ENCODE measurements at places on chromosomes 2 and 18.
A peak's percentile ranks its signal among the peaks of the same experiment; 100 is the strongest.

DNA sequence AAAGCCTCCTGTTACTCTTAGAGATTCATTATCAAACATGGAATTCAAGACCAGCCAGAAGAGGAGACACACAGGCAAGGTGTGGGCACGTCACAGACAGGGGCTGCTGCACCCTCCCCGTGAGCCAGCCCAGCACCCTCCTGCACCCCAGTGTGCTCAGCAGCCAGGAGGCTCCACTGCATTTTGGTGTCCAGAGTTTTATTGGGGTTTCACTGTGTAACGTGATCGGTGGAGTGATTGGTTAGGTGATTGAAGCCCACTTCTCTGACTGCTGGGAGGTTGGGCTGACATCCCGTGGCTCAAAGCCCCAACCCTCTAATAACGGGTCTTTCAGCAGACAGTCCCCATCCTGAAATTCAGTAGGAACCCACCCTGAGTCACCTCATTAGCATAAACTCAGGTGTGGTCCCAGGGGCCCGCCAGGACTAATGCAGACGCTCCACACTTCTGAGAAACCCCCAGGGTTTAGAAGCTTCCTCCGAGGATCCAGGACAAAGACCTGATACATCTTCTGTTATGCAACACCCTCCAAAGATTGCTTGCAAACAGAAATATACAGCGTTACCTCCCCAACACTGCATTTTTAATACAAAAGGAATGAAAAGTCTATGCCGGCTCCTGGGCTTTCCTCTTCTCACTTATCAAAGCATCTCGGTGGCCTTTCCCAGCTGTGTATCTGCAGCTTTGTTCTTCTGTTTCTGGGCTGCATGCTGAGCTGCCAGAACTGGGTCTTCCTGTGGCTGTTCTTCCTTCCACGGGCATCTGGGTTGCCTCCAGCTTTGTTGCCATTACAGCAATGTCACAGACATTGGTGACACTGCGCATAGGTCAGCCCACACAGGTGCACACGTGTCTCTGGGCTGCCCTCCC, 43.7 kb upstream of the SNED1 start:
- peak; percentile 34 for DNase-seq

DNA sequence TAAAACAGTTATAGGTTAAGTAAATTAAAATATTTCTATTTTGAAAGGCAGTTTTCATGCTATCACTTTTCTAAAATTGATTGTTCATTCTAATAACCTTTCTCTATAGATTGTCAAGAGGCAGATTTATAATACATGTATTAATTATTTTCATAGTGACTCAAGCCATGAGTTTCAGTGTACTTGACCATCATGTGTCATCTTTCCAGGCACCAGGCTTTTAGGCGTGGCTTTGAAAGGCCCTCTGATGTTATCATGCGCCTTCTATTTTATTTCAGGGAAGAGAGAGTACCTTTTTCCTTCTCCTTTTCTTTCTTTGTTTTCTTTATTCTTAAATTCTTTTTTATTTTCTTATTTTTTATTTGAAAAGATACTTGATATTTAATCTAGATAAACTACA, 128.3 kb upstream of the ETAA1 start:
- no peak for DNase-seq

GRCh38 chr2:132581991-132582738, 87.8 kb downstream of the LYPD1 start:
- DNase-seq = no peak

DNA sequence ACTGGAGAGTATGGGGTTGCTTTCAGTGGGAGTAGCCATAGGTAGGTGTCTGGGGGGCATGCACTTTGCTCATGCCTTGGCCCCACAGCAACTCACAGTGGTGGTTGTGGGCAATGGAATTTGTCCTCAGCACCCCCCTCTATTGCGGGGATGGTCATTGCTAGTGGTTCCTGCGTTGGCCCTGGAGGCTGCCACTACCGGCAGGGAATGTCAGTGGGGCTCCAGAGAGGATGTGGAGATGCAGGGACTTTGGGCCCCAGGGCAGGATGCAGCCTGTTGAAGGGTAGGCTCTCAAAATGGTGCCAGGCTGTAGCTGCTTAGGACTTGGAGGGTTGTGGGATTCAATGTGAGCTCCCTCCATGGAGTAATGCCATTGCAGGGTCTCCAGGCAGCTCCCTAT, 125.0 kb downstream of the XRCC5 start:
- no peak for DNase-seq

DNA sequence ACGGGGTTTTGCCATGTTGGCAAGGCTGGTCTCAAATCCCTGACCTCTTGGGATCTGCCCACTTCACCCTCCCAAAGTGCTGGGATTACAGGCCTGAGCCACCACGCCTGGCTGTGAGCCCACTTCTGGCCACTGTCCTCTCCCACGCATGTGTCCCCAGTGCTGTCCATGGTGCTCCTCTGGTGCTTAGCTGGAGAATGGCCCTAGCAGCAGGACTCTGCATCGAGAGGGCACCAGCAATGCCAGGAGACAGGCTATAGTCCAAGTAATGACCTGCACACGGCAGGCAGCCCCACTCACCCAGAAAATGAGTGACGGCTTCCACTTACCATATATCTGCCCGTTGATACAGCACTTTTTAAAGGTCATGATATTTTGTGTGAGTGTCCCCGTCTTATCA, 66.3 kb upstream of the NARS1 start:
- no peak for DNase-seq

GRCh38 chr2:67571785-67572718, 174.9 kb downstream of the ETAA1 start:
- DNase-seq = no peak

- no peak for DNase-seq
Measured at GRCh38 chr2:191169456-191170300, 18.9 kb upstream of the STAT4 start.

- DNase-seq = no peak
Measured at GRCh38 chr18:43181711-43182110, 66.2 kb upstream of the RIT2 start.

- DNase-seq = no peak
Measured at GRCh38 chr2:237624565-237624964, 2.8 kb upstream of the LRRFIP1 start.

DNA sequence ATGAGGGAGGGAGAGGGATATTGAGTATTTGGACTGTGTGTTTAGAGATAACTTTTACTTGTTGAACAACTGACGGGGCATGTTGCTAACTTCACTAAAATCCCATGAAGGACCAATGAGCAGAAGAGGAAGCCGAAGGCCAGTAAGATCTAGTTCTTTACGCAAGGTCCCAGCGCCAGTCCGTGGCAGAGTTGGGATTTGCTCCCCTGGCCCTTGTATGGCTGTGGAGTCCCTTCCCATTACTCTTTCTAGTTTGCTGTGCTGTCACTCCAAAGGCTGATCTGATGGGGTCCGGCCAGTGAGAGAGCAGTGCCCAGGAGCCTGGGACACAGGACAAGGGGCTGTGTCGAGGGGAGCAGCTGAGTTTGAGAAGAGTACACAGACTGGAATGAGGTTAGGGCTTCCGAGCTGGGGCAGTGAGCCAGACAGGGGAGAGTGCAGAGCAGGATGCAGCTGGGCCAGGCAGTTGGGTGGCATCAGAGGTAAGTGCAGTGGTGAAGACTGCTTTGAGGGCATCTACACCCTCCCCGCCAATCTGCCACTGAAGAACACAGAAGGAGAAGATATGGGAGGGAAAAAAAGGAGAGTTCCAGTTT, 692.9 kb upstream of the HS6ST1 start:
- DNase-seq = no peak

DNA sequence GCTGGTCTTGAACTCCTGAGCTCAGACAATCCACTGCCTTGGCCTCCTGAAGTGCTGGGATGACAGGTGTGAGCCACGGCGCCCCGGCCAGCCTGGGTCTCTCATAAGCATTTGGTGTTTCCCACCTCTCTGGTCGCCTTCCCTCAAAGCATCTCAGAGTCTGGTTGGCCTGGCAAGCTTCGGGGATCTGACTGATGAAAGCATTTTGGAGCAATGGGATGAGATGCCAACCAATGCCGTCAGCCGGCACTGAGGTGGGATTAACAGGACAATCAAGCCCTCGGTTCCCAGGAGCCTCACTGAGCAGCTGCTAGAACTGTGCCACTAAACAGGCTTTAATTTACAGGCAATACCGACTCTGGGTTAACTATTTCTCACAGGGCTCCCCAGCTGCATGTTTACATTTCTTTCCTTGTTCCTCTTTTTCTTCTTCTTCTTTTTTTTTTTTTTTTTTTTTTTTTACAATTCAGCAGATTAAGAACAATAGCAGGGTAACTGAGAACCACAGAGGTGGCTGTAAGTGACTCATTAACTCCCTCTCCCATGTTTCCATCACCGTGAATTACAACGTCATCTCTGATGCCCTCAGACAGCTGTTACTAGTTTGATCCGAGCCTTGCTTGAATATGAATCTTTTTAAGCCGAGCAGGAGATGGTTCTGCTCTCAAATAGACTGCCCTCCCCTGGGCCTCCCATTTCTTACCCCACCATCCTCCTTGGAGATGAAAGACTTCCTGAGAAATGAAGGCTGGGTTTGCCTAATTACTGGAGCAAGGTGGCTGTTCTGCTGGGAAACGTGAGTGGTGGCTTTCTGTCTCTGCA, 37.9 kb downstream of the ODC1 start:
- no peak for DNase-seq

GRCh38 chr2:47043891-47044239, 111.2 kb downstream of the STPG4 start:
- no peak for DNase-seq

DNA sequence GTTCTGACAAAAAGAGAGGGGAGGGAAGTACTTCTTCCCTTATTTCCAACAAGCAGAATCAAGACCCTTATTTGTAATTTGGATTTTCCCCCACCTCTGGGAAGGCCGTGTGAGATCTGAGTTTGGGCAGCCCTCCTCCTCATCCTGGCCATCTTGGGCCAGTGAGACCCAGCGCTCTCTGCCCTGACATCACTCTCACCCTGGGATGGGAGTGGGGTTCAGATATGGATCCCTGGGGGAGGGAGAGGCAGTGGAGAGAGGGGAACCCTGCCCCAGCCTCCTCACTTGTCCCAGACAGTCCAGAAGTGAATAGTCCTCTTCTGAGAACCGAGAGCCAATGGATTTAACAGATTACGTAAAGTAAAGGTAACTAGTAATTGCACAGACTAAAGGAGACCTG, 64.5 kb downstream of the DYSF start:
- no peak for DNase-seq

DNA sequence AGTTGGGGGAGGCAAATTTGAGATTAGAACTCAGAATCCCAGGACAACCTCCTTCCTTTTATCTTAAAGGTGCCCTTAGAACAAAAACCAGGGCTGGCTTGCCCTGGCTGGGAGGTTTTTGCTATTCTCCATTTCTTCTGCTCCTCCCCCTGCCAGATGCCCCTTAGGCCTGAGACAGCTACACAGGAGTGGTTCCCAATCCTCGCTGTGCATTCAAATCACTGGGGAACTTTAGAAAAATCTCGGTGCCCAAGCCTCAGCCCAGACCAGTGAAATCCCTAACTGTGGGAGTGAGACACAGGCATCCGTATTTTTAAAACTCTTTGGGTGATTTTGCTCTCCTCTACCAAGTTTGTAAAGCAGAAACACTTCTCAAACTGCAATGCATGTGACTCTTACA, 38.8 kb downstream of the LBH start:
- DNase-seq = no peak

- no peak for DNase-seq
Measured at GRCh38 chr2:200221055-200221955, 85.2 kb upstream of the SPATS2L start.

DNA sequence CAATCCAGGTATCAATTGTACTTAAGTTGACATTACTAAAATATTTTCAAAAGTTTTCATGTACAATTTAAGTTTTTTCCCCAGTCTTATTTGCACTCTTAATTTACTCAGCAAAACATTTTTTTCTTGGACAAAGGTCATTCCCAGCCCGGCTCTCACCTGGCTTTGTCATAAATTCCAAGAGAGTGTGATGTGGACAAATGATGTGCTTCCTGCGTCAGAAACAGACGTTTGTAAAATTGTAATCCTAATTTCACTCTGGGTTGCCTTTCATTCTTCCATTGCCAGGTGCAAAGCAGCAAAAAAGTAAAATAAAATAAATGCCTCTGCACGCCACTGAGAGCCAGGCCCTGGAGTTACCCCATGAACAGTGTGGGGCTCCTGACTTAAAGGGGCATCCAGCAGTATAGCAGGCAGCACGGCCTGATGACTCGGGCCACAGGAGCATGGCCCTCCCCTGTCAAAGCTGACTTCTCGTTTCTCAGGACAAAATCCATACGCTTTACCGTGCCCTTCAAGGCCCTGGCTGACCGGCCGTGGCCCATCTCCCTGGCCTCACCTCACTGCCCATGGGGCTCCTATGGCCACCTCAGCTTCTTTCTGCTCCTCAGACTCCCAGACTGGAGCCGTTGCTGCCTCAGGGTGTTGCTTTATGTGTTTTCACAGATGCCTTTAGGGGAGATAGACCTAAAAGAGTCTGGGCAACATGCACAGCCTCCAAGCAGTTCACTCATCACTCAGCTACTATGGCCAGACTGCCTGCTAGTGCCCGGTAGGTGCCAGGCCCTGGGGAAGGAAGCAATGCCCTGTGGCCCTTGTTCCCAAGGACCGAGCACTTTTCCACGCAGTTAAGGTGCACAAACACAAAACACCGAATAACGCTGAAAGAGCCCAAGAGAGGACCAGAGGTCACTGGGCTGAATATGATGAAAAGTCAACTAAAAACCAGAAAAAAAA, 7.6 kb upstream of the TMEM185B start:
- no peak for DNase-seq
